ENCODE measurements at places on chromosomes 5 and 9. TPM values are rescaled to one million over a fixed set of nuclear protein-coding genes. Genes with fewer than 3 reads are reported as not detected.

SPAG8 gene
- total RNA-seq = not detected

DNA sequence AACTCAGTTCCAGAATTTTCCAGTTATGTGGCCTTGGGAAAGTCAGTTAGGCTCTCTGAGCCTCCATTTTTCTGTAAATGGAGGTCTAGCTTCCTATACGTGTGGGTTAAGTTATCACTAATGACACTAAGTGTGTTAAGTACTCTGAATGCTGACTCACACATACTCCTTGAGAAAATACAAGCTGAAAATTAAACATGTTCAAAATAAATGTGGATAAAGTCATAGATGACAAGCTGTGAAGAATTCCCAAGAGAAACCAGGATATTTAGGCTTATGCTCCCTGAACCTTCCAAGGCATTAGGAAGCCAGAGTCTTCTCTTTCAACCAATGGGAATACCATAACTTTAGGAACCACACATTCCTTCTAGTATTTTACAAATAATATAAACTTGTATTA, 58.1 kb downstream of the ABCA1 start:
- no peak for DNase-seq

TRIM52 gene
- 4.5 TPM for total RNA-seq

FBP2 gene
- total RNA-seq = not detected

DRD1 gene
- total RNA-seq = 0.06 TPM

NREP gene
- total RNA-seq = 8.0 TPM

DNA sequence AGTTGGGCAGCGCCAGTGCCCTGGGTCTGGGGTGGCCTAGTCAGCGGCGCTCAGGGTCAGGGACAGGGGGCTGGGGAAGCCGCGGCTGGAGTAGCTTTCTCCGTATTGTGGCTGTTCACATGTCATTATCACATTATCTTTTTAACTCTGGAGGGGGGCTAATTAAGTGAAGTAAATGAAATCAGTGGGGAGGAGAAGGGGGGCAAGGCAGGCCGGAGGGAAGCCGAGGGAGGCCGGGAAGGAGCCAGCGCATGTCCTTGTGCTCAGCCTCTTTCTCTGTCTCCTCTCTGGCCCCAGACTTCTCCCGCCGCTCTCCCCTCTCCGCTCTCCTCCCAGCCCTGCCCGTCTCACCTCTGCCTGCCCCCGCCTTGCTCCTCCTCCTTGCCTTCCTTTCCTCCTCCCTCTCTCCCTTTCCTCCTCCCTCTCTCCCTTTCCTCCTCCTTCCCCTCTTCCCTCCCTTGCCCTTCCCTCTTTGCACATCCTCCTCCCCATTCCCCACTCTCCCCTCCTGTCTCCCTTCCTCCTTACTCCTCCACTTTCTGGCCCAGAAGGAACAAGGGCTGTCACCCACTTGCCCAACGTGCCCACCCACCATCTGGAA, 38.7 kb downstream of the ASS1 start:
- no peak for DNase-seq

EPB41L4A gene
- 18.9 TPM for total RNA-seq

DNA sequence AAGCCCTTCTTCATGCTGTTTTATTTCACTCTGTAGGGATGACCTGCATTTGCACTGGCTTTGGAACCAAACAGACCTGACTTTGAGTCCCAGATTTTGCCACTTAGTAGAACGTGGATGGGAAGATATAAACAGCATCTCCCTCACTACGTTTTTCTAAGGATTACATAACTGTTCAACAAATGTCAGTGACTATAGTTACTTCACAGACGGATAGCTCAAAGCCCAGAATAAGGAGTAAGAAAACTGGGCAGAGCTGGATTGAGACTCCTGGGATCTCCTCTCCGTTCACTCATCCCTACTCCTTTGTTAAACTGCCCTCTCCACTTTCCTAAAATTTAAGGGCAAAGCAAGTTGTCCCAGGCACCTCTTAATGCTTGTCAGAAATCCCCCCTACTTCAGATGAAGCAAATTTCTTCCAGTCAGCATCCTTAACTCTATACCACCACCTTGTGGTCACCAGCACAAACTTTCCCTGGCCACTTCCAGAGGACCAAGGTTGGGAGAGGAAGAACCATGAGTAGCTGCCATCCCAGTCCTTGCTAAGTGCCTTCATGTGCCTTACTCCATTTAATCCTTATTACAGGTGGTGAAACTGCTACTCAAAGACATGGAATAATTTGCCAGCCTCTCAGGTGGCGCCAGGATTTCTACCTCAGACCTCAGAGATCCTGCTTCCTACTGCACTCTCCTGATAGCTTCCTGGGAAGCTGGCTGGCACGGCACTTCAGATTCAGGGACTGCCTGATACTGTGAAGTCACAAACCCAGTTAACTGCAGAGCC, 38.4 kb downstream of the EGR1 start:
- no peak for DNase-seq

- no peak for DNase-seq
Observed at GRCh38 chr9:95974389-95974788, 98.9 kb downstream of the ERCC6L2 start.

DNA sequence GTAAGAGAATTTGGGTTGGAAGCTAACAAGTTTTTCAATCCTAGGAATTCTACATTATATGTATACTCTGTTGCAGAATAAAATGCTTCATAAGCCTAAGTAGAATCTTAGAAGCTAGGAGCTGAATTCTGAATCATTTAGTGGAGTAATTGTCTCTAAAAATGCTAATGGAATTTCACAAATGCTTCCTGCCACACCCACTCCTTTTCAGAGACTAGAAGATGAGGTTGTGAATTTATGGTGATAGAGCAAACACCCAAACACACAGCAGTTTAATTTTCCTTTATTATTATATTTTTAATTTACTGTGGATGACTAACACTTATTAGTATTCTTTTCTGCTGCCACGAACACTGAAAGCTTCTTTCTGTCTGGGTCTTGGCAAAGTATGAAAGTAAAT, 208.0 kb upstream of the PDE4D start:
- no peak for DNase-seq

CATSPER3 gene
- 0.23 TPM for total RNA-seq

PCDHB15 gene
- total RNA-seq = 0.99 TPM

- DNase-seq = no peak
Observed at GRCh38 chr5:143064676-143065075, 294.5 kb downstream of the ARHGAP26 start.

DNA sequence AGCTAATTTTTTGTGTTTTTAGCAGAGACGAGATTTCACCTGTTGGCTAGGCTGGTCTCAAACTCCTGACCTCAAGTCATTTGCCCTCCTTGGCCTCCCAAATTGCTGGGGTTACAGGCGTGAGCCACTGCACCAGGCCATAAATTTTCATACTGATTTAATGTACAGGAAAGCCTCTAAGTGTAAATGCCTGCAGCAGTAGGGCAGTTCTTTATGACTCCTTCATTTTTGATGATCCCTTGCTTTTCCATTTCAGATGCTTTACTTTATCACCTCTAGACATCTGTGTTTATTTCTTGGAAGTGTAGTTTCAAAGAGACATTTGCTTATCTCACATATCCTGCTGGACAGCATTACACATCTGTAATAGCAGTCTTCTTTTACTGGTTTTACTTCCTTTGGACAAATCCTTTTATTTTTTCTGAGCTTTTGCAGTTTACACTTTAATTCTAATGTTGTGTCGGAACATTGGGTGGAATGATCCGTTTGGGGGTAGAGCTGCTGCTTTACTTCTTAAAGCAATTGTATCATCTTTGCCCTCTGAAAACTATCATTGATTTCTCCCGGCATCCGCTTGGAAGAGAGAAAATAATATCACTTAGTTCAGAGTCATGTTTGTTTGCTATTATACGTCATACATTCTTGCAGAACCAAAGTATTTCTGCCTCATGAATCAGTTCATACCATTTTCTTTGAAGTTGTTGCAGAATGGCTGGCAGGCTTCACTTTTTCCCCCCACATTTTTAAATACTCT, 36.0 kb downstream of the SCGB3A1 start:
- no peak for DNase-seq

SELENOP gene
- 322 TPM for total RNA-seq

GRCh38 chr5:94613583-94613982, 4.8 kb downstream of the KIAA0825 start:
- no peak for DNase-seq

DNA sequence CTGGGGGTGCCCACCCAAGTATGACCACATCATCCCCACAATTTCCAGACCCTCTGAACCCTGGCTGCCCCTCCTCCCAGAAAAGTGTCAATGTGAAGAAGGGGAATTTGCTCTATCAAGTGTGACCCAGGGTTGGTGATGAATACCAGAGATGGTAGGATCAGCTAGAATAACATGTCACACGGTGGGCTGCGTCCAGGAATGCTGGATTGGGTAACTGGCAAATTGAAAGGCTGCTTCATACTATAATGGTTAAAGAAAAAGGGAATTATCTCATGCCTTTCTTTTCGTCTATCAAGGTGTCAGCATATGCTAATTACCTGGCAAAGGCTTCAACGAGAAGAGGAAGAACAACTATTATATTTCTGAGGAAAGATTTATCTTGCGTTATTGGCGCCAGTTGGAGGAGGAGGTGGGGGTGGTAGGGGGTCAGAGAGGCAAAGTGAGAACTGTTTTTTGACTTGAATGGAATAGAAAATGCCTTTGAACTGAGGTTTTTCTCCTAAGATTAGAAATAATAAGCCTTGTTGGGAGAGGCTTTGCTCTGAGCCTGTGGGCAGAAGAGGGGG, 27.8 kb upstream of the ARAP3 start:
- DNase-seq = no peak

DNA sequence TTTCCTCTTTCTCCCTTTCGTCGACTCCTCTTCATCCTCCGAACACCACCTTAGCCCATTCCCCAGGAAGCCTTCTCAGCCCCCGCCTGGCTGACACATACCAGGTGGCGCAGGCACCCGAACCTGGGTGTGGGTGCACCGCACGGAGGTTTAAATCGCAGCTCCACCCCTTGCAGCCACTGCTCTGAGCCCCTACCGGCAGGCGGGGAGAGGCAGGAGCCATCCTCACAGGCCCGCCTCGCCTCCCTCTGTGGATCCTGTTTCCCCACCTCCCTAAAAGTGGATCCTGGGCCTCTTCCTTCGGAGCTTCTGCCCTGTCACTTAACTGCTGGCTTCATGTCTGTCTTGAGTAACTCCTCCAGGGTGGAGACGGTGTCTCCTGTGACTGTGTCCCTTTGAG, 110.7 kb downstream of the OLFM1 start:
- no peak for DNase-seq

DNA sequence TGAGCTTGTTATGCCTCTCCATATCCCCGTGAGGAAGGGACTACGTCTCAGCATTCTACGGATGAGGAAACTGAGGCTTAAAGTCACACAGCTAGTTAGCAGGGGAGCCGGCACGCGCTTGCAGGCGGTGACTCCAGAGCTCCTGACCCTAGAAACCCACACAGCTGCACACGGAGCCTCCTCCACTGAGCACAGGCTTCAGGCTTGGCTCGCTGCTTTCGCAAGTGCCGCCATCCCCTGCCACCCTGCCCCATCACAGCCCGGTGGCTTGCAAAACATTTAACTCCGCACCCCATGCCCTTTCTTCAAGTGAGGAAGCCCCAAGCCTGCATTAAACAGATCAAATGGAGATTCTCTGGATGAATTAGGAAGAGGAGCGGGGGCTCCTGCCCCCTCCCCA, 138.3 kb downstream of the HSD17B3 start:
- DNase-seq = no peak

PCDHA1 gene
- not detected for total RNA-seq

GRCh38 chr5:153096381-153096780, 394.1 kb upstream of the GRIA1 start:
- no peak for DNase-seq

GPR21 gene
- total RNA-seq = not detected

DNA sequence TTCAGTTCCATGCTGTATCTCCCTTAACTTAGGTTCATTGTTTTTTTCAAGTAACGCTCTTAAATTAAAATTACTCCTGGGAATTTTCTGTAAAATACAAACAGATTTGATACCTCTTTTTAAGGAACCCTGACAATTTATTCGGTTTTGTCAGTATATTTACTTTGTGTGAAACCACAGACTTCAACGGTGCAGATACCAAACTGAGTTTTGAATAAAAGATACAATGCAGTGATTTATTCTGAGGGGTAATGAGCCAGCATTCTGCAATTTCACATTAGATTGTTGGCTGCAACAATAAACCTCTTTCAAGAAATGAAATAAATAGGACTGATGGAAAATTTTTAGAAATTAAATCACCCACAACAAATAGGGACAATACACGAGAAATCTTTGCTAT, 308.6 kb upstream of the EDIL3 start:
- no peak for DNase-seq

GRCh38 chr9:32161720-32162119, 222.7 kb upstream of the ACO1 start:
- DNase-seq = no peak

DNA sequence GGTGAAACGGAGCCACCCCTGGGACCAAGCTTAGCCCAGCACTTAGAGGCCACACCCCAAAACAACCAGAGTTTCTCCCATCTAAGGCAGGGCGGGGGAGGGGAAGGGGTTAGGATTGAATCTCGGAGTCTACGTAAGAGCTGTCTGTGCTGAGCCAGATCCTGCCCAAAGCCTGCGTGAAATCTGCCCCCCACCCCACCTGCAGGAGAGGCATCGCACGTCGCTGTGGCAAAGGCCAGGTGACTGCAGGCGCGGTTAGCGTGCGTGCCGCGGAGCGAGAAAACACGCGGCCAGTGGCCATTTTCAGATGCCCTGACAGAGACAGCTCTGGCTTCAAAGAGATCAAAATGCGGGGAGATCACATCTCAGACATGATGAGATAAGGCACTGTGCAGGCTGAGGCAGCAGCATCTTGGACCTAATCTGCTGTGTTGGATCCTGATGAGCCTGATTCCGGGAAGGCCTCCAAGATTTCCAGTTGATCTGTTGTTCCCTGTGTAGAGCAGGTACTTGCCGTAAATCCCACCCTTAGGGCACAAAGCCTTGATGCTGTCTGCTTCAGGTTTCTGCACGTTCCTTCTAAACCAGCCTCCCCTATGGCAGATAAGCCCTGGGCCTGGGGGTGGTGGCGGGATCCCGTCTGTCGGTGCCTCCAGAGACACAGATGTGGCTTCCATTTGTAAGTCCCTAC, 2.5 kb upstream of the QSOX2 start:
- DNase-seq = no peak

DNA sequence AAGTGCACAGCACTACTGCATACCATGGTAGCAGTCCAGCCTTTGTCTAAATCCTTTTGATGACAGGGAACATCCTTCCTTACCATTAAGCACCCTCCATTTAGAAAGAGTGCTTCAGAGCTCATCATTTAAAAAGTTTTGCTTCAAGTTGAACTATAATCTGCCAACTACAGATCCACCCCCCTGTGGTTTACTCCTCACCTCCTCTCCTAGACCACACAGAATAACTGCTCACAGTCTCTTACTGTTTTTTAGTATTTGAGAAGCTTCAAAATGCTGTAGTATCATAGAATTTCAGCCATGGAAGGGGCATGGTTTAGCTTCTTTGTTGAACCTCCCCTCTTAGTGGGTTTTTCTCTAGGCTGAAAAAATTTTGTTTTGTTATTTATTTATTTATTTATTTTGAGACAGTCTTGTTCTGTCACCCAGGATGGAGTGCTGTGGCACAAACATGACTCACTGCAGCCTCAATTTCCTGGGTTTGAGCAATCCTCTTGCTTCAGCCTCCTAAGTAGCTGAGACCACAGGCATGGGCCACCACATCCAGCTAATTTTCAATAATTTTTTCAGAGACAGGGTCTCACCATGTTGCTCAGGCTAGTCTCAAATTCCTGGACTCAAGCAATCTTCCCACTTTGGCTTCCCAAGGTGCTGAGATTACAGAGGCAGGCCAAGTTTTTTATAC, 384.3 kb upstream of the RFX3 start:
- no peak for DNase-seq

FOXI1 gene
- not detected for total RNA-seq

Data from esophagus squamous epithelium (tissue), 5 donors.